ENCODE measurements at places on chromosomes 13 and 19. TPM values are rescaled to one million over a fixed set of nuclear protein-coding genes. Genes with fewer than 3 reads are reported as not detected.

DNA sequence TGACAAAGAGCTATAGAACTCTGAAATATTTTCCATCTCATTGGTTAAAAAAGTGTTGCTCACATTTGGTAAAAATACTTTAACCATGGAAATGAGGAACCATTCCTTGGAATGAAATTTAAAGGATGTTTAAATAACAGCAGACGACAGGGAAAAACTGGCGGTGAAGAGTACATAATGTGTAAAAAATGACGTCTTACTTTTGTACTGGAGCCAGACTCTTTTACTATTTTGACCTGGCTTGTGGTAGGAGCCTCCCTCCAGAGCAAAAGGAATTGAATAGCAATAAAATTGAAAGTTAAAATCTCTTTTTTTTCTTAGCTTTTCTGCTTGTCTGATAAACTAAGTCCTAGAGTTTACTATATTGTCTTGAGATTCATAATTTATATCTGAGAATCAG, 426.2 kb upstream of the KLHL1 start:
- DNase-seq: peak; percentile 42

The IFI30 gene
- 0.67 TPM for polyA plus RNA-seq

The CEACAM16 gene
- not detected for polyA plus RNA-seq

The OLFM4 gene
- not detected for polyA plus RNA-seq

- no peak for DNase-seq
Measured at GRCh38 chr19:4372165-4373012, 28.0 kb downstream of the SH3GL1 start.

The PRKD2 gene
- polyA plus RNA-seq: 22.2 TPM

DNA sequence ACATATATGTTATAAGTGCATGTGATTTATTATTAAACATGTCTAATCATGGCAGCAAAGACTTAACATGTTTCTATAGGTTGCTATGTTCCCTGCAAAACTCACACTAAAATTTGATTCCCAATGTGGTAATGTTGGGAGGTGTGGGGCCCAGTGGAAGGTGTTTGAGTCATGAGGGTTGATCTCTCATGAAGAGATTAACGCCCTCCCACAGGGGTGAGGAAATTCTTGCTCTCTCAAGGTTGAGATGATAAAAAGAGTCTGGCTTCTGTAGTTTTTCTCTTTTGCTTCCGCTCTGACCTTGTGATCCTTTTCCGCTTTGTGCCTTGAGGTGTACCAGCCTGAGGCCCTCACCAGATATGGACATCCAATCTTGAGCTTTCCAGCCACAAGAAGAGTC, 737.5 kb upstream of the SLITRK5 start:
- no peak for DNase-seq

Measured in muscle of arm (tissue), 14 donors.